ENCODE measurements at places on chromosomes 3 and 15. TPM values are rescaled to one million over a fixed set of nuclear protein-coding genes. Genes with fewer than 3 reads are reported as not detected.

LOXL1 gene
- 43.4 TPM for total RNA-seq

TNNC1 gene
- not detected for total RNA-seq

GOLGA8T gene
- not detected for total RNA-seq

TMEM45A gene
- 20.6 TPM for total RNA-seq

SLC7A14 gene
- total RNA-seq, result 0.29 TPM

UPK1B gene
- not detected for total RNA-seq

P2RY1 gene
- total RNA-seq, result 0.18 TPM

BTLA gene
- not detected for total RNA-seq

FBN1 gene
- total RNA-seq, result 179 TPM

MYLK gene
- total RNA-seq, result 180 TPM

MYO5C gene
- total RNA-seq, result not detected

TGM5 gene
- total RNA-seq, result not detected

C2CD4A gene
- not detected for total RNA-seq

SLC12A1 gene
- not detected for total RNA-seq

TTBK2 gene
- total RNA-seq, result 3.9 TPM

UBAP1L gene
- 0.18 TPM for total RNA-seq

BUB1B gene
- total RNA-seq, result 15.3 TPM

STARD9 gene
- 1.2 TPM for total RNA-seq

KLHL40 gene
- not detected for total RNA-seq

GPR149 gene
- total RNA-seq, result not detected

XRN1 gene
- 18.6 TPM for total RNA-seq

TIPARP gene
- 25.9 TPM for total RNA-seq

GAP43 gene
- not detected for total RNA-seq

THSD4 gene
- 60.5 TPM for total RNA-seq

SEMA3B gene
- 23.0 TPM for total RNA-seq

ITPKA gene
- 50.7 TPM for total RNA-seq

SLC15A2 gene
- total RNA-seq, result under 0.01 TPM

ATP10A gene
- not detected for total RNA-seq

CD86 gene
- total RNA-seq, result not detected

SYNM gene
- total RNA-seq, result 1.1 TPM

LMLN gene
- total RNA-seq, result 4.9 TPM

SNTN gene
- not detected for total RNA-seq

RASGRP1 gene
- total RNA-seq, result 1.2 TPM

CPN2 gene
- total RNA-seq, result not detected

DPPA2 gene
- not detected for total RNA-seq

CRABP1 gene
- total RNA-seq, result not detected

TMEM40 gene
- not detected for total RNA-seq

A4GNT gene
- not detected for total RNA-seq

FANCD2OS gene
- total RNA-seq, result not detected

AMOTL2 gene
- 105 TPM for total RNA-seq

Measured in myometrial cell (primary cell).